Esophagus squamous epithelium (tissue), 5 donors: ENCODE measurements at places on chromosomes 3 and 15.

DNA sequence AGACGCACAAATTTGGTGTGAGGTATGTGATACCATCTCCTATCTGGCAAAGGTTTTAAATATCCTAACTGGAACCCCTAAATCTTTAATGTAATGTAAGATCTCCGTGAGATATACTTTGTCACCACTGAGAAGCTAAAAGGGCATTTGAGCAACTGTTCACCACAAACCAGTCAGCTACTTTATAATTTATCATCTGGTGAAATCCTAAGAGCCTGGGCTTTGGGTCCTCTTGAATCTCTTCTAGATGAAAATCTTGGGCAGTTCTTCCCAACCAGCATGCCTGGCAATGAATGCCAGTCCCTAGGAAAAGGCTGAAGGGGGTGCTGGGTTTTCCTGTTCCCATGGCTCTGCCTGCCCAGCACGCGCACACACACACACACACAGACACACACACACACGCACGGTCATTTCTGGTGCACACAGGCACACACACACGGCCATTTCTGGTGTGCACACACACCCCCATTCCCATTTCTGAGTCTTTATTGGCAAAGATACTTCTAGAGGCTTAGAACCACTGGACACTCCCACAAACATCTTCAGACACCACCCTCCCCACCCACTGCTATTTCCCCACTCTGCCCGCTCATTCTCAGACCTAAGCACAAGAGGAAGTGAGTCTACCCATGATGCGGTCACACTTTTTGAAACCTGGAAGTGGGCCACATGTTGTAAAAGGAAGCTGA is 72.6 kb downstream of the MYO1E start:
- peak; percentile 67 for DNase-seq
- peaks cover 23% of the 10 kb centered on the region for H3K4me1 ChIP-seq
- H3K4me3 ChIP-seq: no peak overlapping the region

GRCh38 chr3:35383719-35384555 is 255.4 kb upstream of the ARPP21 start:
- no peaks in the 10 kb centered on the region for H3K36me3 ChIP-seq
- H3K27ac ChIP-seq: no peak overlapping the region
- no peaks in the 10 kb centered on the region for H3K4me1 ChIP-seq
- no peaks in the 10 kb centered on the region for H3K27me3 ChIP-seq
- DNase-seq: no peak
- no peak overlapping the region for H3K4me3 ChIP-seq

DNA sequence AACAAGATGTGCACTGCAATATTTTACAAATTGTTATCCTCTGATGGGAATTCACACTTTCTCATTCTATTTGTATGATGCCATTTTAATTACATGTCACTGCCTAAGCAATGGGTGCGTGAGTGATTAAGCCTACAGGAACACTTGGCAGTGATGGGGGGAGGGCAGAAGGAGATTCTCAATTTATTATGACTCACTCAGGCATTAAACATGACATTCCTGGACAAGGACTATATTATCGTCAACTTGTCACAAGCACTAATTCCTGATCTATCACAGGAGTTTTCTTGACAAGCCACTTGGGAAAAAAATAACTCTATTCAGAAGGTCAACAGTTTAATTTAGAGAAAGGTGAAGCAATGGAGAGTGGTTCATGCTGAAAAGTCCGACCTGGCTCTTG is 556.8 kb downstream of the NSUN3 start:
- no peak overlapping the region for H3K27ac ChIP-seq
- DNase-seq: no peak
- H3K4me3 ChIP-seq: no peak overlapping the region

DNA sequence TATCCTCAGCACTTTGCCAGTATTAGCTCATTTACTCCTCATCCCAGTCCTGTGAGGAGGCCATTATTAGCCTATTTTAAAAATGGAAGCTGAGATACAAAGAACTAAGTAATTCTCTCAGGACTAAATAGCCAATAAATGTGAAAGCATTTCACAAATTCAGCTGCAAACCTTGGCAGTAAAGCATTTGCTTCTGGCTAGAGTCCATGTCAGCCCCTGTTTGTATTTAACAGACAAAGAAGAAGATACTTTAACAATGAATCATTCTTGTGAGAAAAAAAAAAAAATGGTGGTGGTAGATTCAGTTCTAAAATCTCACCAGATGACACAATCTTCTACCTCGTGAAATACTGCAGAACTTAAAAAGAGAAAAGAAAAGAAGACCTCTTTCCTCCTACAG is 85.0 kb upstream of the CNTN6 start:
- no peak overlapping the region for H3K27ac ChIP-seq
- H3K4me3 ChIP-seq: no peak overlapping the region
- no peaks in the 10 kb centered on the region for H3K36me3 ChIP-seq
- no peaks in the 10 kb centered on the region for H3K4me1 ChIP-seq
- no peaks in the 10 kb centered on the region for H3K27me3 ChIP-seq
- DNase-seq: no peak

- H3K4me1 ChIP-seq: no peaks in the 10 kb centered on the region
- no peak for DNase-seq
- H3K27ac ChIP-seq: no peak overlapping the region
These were observed 285.1 kb upstream of the MANF start for GRCh38 chr3:51099794-51100535.

GRCh38 chr3:194078045-194078821 is 57.7 kb upstream of the HES1 start:
- H3K27me3 ChIP-seq: peaks cover 6% of the 10 kb centered on the region
- no peak overlapping the region for H3K4me3 ChIP-seq
- no peak for DNase-seq

DNA sequence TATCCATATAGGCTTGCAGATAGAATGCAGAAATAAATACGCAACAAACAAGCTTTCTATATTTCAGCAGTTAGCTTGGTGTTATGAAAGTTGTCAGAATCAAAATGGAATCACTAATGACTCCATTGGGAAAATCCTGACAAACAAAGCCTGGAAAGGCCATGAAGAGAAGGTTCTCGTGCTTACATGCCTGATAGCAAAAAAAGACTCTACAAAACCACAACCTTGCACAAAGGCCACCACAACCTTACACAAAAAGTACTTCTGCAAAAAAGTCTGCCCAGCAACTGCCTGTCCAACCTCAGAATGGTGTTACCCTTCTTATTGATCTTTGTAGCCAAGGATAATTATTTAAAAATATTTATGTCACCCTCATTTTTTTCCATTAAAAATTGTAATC is 14.4 kb upstream of the PLSCR1 start:
- H3K4me1 ChIP-seq: no peaks in the 10 kb centered on the region
- no peak overlapping the region for H3K27ac ChIP-seq
- no peaks in the 10 kb centered on the region for H3K27me3 ChIP-seq
- H3K4me3 ChIP-seq: no peak overlapping the region

DNA sequence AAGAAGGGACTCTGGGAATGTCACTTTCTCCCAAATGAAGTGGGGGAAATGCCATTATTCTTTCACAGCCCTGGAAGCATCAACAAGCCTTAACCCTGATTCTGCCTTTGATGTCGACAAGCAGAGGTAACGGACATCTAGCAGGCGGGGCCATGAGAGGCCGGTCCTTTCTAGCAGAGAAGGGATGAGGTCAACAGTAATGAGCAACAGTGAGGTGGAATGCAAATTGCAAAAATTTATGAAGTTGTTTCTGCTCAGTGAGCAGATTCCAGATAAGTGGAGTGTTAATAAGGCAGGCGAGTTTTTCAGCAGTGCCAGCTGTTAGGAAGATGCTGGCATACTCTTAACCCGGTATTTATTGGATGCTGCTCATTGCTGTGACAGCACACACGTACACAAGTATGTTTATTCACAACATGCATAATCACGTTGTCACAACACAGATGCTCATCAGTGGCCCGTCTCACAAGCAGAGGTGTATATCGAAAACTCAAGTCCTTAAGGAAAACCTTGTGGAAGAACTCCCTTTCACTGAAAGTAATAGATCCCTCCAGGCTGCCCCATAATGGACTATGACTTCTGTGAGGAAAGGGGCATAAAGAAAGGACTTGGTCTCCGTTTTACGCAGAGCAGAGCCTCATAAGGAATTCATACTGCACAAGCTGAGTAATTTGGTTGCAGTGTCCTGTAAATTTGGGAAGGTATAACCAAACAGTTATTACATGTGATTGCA is 329.0 kb downstream of the IGSF11 start:
- H3K4me1 ChIP-seq: no peaks in the 10 kb centered on the region
- no peaks in the 10 kb centered on the region for H3K27me3 ChIP-seq
- no peak overlapping the region for H3K27ac ChIP-seq
- no peak overlapping the region for H3K4me3 ChIP-seq
- DNase-seq: no peak

- no peak overlapping the region for H3K27ac ChIP-seq
- DNase-seq: no peak
- no peaks in the 10 kb centered on the region for H3K27me3 ChIP-seq
- no peaks in the 10 kb centered on the region for H3K36me3 ChIP-seq
- H3K4me1 ChIP-seq: no peaks in the 10 kb centered on the region
These were observed 1.0 kb upstream of the NR2E3 start for GRCh38 chr15:71809346-71809745.

- H3K4me3 ChIP-seq: no peak overlapping the region
- H3K36me3 ChIP-seq: no peaks in the 10 kb centered on the region
- no peaks in the 10 kb centered on the region for H3K27me3 ChIP-seq
- H3K27ac ChIP-seq: no peak overlapping the region
- DNase-seq: no peak
These were observed 76.8 kb downstream of the ATP2B2 start for GRCh38 chr3:10428406-10429091.

DNA sequence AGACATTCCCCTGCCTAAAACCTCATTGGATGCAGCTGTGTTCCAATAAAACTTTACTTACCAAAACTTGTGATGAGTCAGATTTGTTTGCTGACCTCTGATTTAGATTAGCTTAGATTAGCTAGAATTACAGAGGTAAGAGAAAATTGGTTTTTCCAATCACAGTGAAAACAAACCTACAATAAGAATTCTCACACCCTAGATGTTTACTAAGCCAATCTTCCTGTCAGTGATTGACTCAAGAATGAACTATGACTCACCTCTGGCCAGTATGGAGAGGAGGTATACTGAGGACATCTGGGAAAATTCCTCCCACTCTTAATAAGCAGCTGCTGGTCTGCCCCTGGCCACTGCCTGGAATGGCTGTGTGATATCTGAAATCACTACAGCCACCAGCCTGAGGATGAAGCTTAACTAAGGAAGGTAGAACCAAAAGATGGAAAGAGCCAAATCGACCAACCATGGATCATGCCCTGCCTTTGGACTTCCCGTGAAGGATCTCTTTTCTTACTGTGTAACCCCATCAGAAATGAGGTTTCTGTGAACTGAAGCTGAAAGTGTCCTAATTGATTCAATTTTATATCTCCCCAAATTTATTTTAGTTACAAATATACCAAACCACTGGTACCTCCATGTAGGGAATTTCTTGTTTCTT is 19.0 kb upstream of the GHSR start:
- peaks cover 24% of the 10 kb centered on the region for H3K4me1 ChIP-seq
- no peaks in the 10 kb centered on the region for H3K36me3 ChIP-seq
- no peaks in the 10 kb centered on the region for H3K27me3 ChIP-seq
- no peak overlapping the region for H3K4me3 ChIP-seq

DNA sequence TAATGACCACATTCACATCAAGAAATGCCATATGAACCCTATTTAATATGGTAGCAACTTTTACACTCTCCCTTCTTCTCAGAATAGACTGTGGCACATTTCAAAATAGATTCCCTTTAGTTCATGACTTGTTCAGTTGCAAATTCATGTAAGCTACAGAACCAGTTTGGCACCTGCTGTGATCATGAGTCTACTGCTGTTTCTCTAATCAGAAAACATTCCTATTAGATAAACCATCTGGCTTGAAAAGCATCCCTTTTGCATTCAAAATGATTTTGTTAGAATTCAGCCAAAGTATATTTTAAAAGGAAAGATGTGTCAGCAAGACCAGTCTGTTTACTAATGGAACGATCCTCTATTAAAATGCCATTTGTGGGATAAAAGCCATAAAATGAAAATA is 304.4 kb downstream of the BCHE start:
- no peak for DNase-seq
- no peak overlapping the region for H3K4me3 ChIP-seq
- no peaks in the 10 kb centered on the region for H3K36me3 ChIP-seq
- no peaks in the 10 kb centered on the region for H3K27me3 ChIP-seq
- no peak overlapping the region for H3K27ac ChIP-seq

- no peaks in the 10 kb centered on the region for H3K27me3 ChIP-seq
- no peak for DNase-seq
- no peaks in the 10 kb centered on the region for H3K4me1 ChIP-seq
- no peak overlapping the region for H3K4me3 ChIP-seq
- no peaks in the 10 kb centered on the region for H3K36me3 ChIP-seq
These were observed 27.9 kb downstream of the LNP1 start for GRCh38 chr3:100429187-100429716.

DNA sequence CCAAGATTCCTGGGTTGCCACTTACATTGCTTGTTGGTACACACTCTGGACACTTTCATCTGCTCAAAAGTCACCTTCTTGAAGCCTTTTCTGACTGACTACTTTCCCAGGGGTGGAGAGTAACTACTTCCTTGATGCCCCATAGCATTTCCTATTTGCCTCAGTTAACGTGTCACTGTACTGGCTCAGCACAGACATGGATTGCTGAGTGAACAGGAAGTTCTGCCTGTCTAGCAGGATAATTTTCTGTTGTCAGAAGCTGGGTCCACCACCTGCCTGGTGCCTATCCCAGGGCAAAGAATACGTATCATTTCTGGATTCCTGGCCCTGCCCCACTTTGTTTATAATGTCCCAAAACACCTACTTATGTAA is 15.3 kb upstream of the ABHD17C start:
- H3K36me3 ChIP-seq: no peaks in the 10 kb centered on the region
- peaks cover 9% of the 10 kb centered on the region for H3K4me1 ChIP-seq
- DNase-seq: no peak
- no peak overlapping the region for H3K4me3 ChIP-seq
- peak overlapping the region; percentile 73 for H3K27ac ChIP-seq
- H3K27me3 ChIP-seq: no peaks in the 10 kb centered on the region

- peaks cover 5% of the 10 kb centered on the region for H3K4me1 ChIP-seq
- H3K27ac ChIP-seq: no peak overlapping the region
- H3K36me3 ChIP-seq: no peaks in the 10 kb centered on the region
These were observed 22.1 kb downstream of the PDE8A start for GRCh38 chr15:85003593-85004312.

DNA sequence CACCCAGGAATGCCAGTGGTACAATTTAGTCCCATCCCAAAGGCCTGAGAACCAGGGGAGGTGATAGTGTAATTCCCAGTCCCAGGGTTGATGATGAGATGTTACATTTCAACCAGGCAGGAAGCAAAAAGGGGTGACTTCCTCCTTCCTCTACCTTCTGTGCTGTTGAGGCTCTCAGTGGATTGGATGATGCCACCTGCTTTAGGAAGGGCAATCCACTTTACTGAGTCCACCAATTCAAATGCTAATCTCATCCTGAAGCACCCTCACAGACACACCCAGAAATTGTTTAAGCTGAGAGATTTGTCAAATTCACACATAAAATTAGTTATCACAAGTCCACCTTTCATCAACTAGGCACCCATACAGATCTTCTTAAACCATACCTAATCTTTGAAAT is 418.5 kb upstream of the GOLIM4 start:
- no peaks in the 10 kb centered on the region for H3K36me3 ChIP-seq
- no peak overlapping the region for H3K27ac ChIP-seq
- no peaks in the 10 kb centered on the region for H3K27me3 ChIP-seq
- no peak for DNase-seq
- no peaks in the 10 kb centered on the region for H3K4me1 ChIP-seq

- peak overlapping the region; percentile 92 for H3K27ac ChIP-seq
- no peaks in the 10 kb centered on the region for H3K27me3 ChIP-seq
- H3K4me3 ChIP-seq: peak overlapping the region; percentile 97
- no peak for DNase-seq
- peaks cover 24% of the 10 kb centered on the region for H3K36me3 ChIP-seq
These were observed 32.5 kb upstream of the ZNF445 start for GRCh38 chr3:44510000-44510368.
